ENCODE measurements at places on chromosomes 1 and 21. TPM values are rescaled to one million over a fixed set of nuclear protein-coding genes. Genes with fewer than 3 reads are reported as not detected.
A peak's percentile ranks its signal among the peaks of the same experiment; 100 is the strongest.

DNA sequence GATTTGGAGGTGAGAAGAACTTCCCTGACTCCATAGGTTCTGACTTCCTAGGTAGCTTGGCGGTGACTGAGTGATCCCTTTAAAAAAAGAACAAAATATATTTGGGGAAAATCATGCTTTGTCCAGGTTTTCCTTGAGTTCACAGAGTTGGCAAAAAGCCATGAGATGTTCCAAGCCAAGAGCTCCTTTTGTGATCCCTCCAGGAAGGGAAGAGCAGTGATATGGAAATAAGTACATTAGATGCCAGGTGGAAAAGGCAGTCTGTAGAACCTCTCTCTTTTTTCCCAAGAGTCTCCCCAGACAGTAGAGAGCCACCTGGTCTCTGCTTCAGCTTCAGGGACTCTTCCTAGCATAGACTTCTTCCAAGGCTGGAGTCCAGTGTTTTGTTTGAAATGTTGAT lies 10.2 kb downstream of the TLCD4 start:
- no peak overlapping the region for H3K4me3 ChIP-seq
- no peak overlapping the region for H3K27ac ChIP-seq
- no peaks in the 10 kb centered on the region for H3K27me3 ChIP-seq
- H3K4me1 ChIP-seq, result no peaks in the 10 kb centered on the region
- DNase-seq, result no peak
- H3K36me3 ChIP-seq, result no peaks in the 10 kb centered on the region

- H3K4me3 ChIP-seq, result peak within 1 kb of the TSS; percentile 77
- peak; percentile 59 for DNase-seq
- peak within 1 kb of the TSS; percentile 85 for H3K27ac ChIP-seq
- H3K27me3 ChIP-seq, result no peaks in the 10 kb centered on the region
Observed at GRCh38 chr1:160522622-160523345, at the start of gene SLAMF6. Gene SLAMF6 (minus strand): TSS chr1:160523255. CDS start chr1:160523192, 63 bp downstream.

GRCh38 chr1:224185208-224185607 lies 2.2 kb downstream of the DEGS1 start:
- peaks cover 16% of the 10 kb centered on the region for H3K4me1 ChIP-seq
- H3K27me3 ChIP-seq, result no peaks in the 10 kb centered on the region
- DNase-seq, result no peak
- H3K36me3 ChIP-seq, result no peaks in the 10 kb centered on the region
- H3K27ac ChIP-seq, result no peak overlapping the region

- no peak overlapping the region for H3K4me3 ChIP-seq
- H3K36me3 ChIP-seq, result no peaks in the 10 kb centered on the region
- no peaks in the 10 kb centered on the region for H3K27me3 ChIP-seq
- H3K27ac ChIP-seq, result no peak overlapping the region
- DNase-seq, result no peak
- H3K4me1 ChIP-seq, result no peaks in the 10 kb centered on the region
Observed at GRCh38 chr1:31666263-31666963, 21.7 kb upstream of the PEF1 start.

DNA sequence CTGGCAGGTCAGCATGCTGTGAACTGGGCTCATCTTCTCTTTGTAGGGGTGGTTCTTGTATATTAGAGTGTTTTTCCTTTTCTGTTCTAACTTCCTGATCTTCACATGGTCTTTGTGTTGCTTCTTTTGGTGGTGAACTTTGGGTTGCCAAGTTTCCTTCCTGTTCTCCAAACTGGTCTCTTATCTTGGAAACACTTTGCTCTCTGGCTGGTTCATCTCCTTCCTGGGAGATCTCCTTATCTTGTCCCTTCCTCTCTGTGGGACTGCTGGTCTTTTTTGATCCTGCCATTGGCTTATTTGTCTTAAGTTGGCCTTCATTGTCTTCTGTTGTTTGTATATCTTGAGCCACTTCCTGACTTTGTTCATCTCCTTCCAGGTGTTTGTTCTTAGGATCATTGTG lies 2.1 kb downstream of the TCHHL1 start:
- no peak overlapping the region for H3K27ac ChIP-seq
- no peaks in the 10 kb centered on the region for H3K36me3 ChIP-seq
- H3K27me3 ChIP-seq, result no peaks in the 10 kb centered on the region
- DNase-seq, result no peak
- no peaks in the 10 kb centered on the region for H3K4me1 ChIP-seq
- H3K4me3 ChIP-seq, result no peak overlapping the region

- peaks cover 4% of the 10 kb centered on the region for H3K27me3 ChIP-seq
- no peak overlapping the region for H3K27ac ChIP-seq
- no peaks in the 10 kb centered on the region for H3K36me3 ChIP-seq
- no peaks in the 10 kb centered on the region for H3K4me1 ChIP-seq
- no peak overlapping the region for H3K4me3 ChIP-seq
- DNase-seq, result no peak
Observed at GRCh38 chr1:232548691-232549090, 81.2 kb downstream of the SIPA1L2 start.

GRCh38 chr1:208641579-208642280 lies 397.5 kb upstream of the PLXNA2 start:
- H3K4me3 ChIP-seq, result no peak overlapping the region
- no peak overlapping the region for H3K27ac ChIP-seq
- H3K27me3 ChIP-seq, result no peaks in the 10 kb centered on the region
- peaks cover 5% of the 10 kb centered on the region for H3K4me1 ChIP-seq

GRCh38 chr21:14877581-14878228 lies 187.1 kb downstream of the NRIP1 start:
- H3K36me3 ChIP-seq, result no peaks in the 10 kb centered on the region
- H3K27me3 ChIP-seq, result no peaks in the 10 kb centered on the region
- DNase-seq, result no peak
- H3K4me3 ChIP-seq, result 0 out of 2 replicates have a peak overlapping the region, but pooled peaks have one; percentile 31

DNA sequence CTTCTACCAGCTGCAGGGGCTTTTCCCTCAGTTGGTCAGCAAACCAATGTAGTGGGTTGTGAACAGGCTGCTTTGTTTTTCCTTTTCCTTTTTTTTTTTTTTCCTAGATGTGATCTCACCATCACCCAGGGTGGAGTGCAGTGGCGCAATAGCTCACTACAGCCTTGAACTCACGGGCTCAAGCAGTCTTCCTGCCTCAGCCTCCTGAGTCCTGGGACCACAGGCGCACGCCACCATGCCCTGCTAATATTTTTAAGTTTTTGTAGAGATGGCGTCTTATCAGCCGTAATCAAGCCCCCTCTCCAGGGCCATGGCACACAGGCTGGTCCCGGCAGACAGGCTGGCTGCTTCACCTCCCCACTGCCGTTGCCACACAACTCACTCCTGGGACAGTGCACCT lies 3.4 kb upstream of the TRIM11 start:
- H3K4me1 ChIP-seq, result peaks cover 4% of the 10 kb centered on the region
- H3K36me3 ChIP-seq, result no peaks in the 10 kb centered on the region
- no peak for DNase-seq
- H3K27me3 ChIP-seq, result no peaks in the 10 kb centered on the region
- H3K4me3 ChIP-seq, result no peak overlapping the region
- H3K27ac ChIP-seq, result no peak overlapping the region

- no peaks in the 10 kb centered on the region for H3K27me3 ChIP-seq
- H3K36me3 ChIP-seq, result no peaks in the 10 kb centered on the region
- no peak for DNase-seq
- no peak overlapping the region for H3K4me3 ChIP-seq
- H3K4me1 ChIP-seq, result no peaks in the 10 kb centered on the region
Observed at GRCh38 chr1:198864695-198865094, 225.9 kb downstream of the PTPRC start.

The TCP10L gene
- 0.16 TPM for polyA plus RNA-seq

The WNT3A gene
- polyA plus RNA-seq, result not detected

The CNTN2 gene
- polyA plus RNA-seq, result not detected

The TMEM240 gene
- not detected for polyA plus RNA-seq

The S100A4 gene
- 6.5 TPM for polyA plus RNA-seq

The DSCAM gene
- not detected for polyA plus RNA-seq

Data from GM12878 (cell line).